ENCODE measurements at places on chromosomes 11 and 22.

DNA sequence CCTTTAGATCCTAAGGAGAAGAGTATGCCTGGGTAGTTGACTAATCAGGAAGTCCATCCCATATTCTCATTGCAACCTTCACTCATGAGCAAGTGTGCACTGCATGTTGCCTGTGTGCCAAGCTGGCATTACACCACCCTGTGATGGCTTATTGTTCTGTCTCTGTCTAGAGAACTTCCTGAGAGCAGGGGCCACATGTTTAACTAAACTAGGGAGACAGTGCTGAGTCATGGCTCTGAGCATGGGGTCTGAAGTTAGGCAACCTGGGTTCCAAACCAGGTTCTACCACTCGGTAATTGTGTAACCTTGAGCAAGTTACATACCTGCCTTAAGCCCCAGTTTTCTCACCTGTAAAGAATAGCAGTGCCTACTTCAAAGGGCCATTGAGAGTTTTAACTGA is 39.6 kb downstream of the CSNK2A3 start:
- DNase-seq: no peak

- DNase-seq: no peak
These were observed 418.6 kb downstream of the FAM181B start for GRCh38 chr11:82315093-82315492.

DNA sequence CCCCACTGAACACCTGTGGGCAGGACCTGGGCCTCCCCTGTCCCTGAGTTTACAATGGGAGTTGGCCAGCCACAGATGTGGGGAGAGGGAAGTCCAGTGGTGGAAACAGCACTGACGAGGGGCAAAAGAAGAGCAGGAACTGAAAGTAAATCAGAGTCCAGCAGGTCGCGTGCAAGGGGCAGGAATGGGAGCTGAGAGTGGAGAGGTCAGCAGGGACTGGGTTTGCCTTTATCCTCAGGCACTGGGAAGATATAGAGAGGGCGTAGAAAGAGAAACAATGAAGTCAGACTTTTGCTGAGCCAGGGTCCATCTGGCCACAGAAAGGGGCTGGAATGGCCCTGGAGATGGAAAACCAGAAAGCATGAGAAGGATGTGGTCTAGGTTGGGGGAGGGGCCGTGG is 8.5 kb downstream of the P2RY6 start:
- no peak for DNase-seq

DNA sequence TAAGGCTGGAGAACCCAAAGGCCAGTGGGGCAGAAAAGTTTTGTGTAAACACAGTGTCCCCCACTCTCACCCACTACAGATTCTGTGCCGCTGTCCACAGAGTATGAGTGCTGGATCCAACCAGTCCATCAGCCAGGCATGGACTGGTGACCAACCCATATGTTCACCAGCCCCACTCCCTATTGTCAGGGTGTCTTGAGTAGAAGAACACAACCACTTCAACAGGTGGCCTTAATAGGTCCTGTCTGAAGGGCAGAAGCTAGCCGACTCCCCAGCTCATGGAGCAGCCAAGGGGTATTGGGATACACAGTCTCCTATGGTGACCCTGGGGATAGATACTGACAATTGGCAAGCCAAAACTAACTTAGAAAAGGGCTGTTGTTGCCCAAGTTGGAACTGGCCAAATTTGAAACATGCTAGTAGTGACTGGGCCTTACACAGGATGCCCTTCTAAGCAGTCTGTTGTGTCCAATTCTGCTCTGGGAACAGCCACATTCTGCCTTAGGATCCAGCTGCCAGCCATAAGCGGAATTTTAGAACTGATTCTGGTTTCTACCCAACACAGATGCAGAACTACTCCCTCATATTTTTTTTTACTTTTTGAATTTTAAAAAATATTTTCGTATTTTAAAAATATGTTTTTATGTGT is 19.8 kb upstream of the PGM2L1 start:
- DNase-seq: no peak

GRCh38 chr11:83540728-83541127 is 254.6 kb upstream of the CCDC90B start:
- DNase-seq: no peak

- no peak for DNase-seq
These were observed 578 bp upstream of the PARVG start for GRCh38 chr22:44179989-44180705.

DNA sequence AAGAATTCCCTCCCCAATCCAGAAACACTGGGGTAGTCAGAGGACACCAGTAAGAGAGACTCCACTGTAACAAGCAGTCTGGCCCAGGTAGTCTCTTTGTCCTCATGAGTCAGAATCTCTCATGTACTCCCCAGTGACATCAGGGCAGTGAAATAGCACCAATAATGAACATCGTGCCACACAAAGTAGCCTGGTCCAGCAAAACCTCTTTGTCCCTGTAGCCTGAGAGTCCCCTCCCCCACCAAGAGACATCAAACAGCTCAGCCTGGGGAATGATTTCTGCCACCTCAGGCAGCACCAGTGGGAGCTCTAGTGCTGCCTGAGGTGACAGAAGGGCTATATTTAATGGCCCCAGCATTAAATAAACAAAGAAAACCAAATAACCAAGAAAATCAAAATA is 88.1 kb downstream of the SBF2 start:
- DNase-seq: no peak

GRCh38 chr22:30947816-30948454 is 20.6 kb downstream of the MORC2 start:
- DNase-seq: no peak

DNA sequence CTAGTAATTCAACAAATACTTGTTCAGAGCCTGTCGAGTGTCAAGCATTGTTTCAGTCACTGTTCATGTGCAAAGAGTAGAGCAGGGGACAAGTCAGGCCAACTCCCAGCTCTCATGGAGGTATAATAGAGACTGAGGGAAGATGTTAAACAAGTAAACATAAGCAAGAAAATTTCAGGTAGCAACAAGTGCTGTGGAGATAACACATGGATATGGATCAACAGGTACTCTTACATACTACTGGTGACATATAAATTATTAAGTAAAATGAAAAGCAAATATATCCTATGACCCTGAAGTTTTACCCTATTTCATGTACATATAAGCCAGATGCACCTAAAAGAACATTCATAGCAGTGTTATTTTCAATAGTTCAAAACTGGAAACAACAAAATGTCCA is 42.7 kb downstream of the SIK2 start:
- DNase-seq: no peak

GRCh38 chr11:35233518-35233917 is 94.5 kb downstream of the CD44 start:
- no peak for DNase-seq

- no peak for DNase-seq
These were observed 6.6 kb upstream of the ARAP1 start for GRCh38 chr11:72758690-72759389.

GRCh38 chr22:46064228-46064965 is 85.9 kb upstream of the PPARA start:
- DNase-seq: no peak

DNA sequence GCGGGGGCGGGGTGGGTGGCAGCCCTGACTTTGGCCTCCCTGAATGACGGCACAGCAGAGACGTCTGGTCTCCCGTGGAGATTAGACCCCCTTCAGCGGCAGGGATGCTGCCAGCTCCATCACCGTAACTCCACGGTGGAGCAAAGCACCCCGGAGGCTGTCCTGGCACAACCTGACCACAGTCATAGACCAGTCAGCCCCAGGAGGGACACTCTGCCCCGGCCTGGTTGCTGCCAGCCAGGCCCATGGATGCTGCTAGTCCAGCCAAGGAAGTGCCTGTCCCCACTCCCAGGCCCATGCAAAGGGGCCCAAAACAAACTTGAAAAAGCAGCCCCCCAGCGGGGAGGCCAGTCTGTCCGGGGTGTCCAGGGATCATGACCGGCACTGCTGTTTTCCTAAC is 11.5 kb upstream of the ANO1 start:
- DNase-seq: no peak

DNA sequence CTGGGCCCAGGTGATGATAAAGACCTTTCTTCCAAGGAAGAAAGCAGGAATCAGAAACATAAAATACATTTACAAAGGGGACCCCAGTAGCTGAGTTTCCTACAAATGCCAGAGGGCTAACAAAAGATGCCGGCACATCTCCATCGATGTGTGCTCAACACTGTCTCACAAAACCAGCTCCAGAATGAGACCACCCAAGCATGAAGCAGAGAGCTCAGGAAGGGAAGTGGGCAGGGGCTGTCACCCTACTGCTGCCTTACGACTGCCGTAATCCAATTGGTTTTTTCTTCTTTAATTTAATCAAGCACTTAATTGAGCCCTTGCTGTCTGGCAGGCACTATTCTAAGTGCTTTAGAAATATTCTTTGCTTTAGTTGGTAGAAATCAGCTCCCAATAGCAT is 26.1 kb downstream of the SMCO4 start:
- DNase-seq: no peak

DNA sequence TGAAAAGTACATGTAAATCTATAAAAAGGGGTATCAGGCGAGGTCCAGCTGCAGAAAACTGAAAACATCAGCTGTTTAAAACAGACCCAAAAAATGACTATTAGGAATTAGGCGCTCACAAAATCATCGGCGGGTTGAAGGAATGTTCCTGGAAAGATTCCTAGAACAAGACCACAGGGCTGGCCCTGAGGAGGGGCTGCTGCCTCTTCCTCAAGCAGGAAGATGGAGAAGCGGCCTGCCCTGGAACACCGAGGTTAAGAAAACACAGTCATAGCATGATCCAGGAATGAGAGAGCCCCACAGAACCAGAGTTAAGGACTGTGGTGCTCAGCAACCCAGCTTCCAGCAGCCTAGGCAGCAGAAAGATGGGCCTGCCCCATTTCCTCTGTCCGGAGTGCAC is 78.4 kb downstream of the C11orf91 start:
- DNase-seq: no peak

- no peak for DNase-seq
These were observed 794 bp upstream of the FXYD6 start for GRCh38 chr11:117877120-117877784.

DNA sequence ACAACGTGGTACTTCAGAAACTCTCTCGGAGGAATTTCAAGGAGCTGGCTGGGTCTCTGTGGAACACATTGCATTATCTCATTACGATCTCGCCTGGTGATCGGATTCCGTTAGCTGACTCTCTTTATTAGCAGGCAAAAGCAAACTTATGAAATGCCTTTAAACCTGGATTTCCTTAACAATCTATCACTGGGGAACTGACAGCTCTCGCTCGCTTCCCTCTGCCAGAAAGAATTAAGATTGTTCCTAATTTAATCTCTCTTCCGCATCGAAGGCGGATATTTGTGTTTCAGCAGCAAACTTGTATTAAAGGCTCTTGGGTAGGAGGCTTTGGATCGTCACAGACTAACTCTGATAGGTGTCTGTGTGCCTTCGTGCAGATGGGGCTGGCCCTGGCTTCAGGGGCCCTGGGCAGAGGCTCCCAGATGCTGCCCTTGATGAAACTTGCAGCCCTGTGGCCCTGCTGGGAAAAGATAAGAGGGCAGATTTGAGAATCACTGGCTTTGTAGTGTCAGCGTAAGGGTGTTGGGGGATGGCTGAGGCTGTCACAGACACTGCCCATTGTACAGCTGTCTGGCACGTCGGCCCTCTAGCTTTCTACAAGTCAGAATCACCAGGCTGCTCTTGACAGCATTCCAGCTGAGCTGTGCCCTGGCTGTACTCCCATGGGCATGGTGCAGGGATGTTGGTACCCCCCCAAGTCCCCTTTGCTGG is 162.2 kb upstream of the NECTIN1 start:
- DNase-seq: no peak

GRCh38 chr22:46525389-46526243 is 11.8 kb downstream of the CELSR1 start:
- DNase-seq: no peak

DNA sequence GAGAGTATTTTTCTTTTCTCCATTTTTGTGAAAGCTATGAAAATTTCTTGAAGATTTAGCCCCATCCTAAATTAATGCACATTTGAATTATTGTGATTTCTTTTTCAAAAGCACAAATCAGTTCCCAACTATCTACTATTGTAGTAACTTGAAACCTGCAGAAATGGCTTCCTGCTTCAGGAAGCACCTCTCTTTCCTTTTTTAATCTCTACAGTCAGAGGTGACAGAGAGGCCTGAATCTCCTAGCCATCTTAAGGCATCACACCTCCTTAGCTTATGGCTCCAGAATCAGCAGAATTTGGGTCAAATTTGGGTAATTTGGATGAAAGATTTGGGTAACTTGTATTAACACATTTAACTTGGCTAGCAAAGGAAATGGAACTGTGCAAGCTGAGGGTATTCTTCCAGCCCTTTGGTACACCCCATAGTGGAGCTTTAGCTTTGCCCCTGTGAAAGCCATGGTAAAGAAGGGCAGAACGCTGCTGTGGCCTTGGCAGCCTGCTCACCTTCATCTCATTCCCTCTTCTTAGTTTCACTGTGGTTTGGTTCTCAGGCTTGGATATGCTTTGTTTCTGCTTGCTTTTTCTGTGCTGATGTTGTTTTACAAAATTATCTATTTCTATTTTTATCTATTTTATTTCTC is 16.2 kb downstream of the TBCEL start:
- no peak for DNase-seq

- DNase-seq: no peak
These were observed 10.6 kb downstream of the RPL3 start for GRCh38 chr22:39308614-39309363.

DNA sequence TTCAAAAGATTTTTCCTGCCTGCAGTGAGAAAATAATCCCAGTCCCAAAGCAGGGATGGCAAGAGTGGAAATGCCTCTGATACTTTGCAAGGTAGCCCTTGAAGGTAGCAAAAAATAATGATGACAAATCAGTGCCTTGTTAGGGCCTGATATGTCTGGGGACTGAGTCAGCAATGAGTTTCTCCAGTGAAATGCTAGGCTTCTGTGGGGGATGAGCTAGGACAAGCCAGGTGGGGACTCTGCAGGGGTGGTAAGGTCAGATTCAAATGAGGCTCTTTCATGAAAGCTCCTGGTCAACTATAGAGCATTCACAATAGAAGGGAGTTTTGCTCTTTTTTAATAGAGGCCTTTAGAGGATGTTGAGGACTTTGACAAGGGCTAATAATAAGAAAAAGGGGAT is 77.7 kb downstream of the ME3 start:
- DNase-seq: no peak

GRCh38 chr22:19877626-19878339 is 23.1 kb upstream of the GNB1L start:
- no peak for DNase-seq

DNA sequence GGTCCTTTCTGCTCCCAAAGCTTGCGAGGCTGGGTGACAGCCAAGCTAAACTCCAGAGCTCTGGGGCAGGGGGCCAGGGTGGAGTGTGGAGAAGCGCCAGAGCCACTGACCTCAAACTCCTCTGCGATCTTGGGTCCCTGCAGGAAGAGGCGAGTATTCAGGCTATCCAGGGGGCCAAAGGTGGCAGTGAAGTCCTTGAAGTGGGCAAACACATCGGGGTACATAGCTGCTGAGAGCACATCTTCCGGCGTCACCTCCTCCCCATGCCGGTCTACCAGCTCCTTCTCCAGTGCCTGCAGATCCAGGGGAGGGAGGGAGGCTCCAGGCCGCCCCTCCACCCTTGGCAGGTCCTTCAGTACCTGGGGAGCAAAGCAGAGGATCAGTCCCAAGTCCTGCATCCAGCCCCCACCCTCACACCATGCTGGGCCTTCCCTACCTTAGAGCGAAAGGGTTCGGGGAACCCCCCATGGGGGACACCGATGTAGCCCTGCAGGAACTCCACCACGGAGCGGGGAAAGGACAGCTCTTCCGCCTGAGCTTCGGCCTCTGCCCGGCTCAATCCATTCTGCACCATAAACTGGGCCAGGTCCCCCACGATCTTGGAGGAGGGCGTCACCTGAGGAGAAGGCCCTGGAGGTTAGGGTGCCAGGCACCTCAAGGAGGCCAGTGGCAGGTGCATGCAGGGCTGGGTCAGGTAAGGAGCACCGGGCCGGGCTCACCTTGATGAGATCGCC is 6.4 kb downstream of the RCE1 start:
- no peak for DNase-seq

- no peak for DNase-seq
These were observed 1.3 kb downstream of the TP53I11 start for GRCh38 chr11:44949160-44950030.

- no peak for DNase-seq
These were observed 27.8 kb downstream of the LIMK2 start for GRCh38 chr22:31239771-31240370.
